Caudate nucleus (tissue), 63 donors: ENCODE measurements at places on chromosomes 7 and 10.

DNA sequence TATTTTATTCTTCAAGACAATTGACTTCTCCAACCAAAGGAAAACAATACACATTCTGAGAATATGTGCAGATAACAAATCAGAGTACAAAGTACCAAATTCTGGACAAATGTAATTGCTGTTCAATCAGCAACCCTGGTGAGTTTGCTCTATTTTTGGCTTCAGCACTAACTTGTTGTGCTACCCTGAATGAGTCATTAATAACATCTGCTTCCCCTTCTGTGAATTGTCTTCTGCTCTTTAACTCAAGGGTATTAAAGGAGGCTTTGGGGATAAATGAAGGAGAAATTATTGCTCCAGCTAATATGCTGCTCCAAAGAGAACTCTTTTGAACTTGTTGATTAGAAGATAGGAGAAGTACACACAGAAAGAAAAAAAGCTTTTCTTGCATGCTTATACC, 459.3 kb downstream of the HTR7 start:
- no peak for DNase-seq

DNA sequence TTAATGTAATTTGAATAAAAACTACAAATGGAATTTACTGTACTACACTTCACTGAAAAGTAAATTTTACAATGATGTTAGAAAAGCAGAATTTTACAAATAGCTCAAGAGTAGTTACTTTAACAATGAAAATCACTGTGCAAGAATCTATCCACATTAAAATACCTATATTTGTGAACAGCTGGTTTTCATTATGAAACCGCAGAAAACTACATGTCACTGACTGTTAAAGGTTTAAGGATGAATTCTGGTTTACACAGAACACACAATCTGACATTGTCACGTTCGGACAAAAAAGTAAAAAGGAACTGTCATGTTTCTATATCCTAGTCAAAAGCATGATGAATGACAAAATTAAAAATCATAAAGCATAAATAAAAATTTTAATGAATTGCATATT, 415.3 kb upstream of the PRKCQ start:
- DNase-seq, result no peak

GRCh38 chr10:1150638-1150955, 94.4 kb downstream of the WDR37 start:
- DNase-seq, result no peak

GRCh38 chr7:110804501-110804900, 286.4 kb upstream of the LRRN3 start:
- no peak for DNase-seq

DNA sequence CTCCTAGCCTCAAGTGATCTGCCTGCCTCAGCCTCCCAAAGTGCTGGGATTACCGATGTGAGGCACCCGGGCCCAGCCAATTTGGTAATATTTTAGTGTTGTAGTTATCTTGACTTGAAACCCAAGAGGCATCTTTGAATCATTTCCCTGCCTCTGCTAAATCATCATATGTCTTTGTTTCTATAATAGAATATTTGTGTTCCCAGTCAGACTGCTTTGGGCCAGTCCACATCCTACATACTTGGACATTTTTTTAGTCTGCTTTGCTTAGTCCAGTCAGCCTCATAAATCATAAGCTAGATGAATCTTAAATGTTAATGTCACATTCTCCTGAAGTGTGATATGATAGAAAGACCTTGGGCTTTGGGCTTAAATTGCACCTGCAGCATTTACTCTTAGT, 5.9 kb downstream of the STAM start:
- DNase-seq, result no peak

GRCh38 chr10:7515439-7515838, 104.6 kb upstream of the SFMBT2 start:
- DNase-seq, result no peak

DNA sequence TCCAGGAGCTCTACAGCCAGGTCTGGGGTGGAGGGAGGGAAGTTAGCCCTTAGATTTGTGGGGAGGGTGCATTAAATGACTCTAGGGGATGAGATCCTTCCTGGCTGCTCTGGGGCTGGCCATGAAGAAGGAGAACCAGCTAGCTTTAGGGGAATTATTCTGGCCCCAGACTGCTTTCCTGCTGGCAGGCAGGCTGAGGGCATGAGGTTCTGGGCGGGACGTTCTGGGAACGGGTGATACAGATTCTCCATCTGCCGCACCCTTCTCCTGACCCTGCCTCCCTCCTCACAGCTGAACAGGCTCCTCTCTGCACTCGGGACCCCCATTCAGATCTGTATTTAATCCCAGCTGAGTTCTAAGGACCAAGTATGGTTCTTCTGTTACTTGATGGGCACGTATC, 23.9 kb downstream of the GOLGA7B start:
- no peak for DNase-seq

DNA sequence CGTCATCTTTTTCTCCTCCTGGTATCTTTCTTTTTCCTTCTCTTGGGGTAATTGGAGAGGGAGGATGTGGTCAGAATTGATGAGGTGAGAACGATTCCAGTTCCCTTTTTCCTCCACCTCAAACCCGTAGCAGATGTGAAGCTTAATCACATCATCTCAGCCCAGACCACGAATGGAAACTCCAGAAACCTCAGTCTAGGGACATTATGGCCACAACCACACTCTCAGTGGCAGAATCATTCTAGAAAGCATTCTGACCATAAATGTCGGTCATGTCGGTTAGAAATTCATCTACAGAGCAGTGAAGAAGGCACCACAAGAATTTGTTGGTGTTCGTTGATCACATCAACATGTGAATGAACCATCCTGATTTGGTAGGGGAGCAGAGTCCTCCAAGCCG, 78.7 kb downstream of the GATA3 start:
- DNase-seq, result no peak

DNA sequence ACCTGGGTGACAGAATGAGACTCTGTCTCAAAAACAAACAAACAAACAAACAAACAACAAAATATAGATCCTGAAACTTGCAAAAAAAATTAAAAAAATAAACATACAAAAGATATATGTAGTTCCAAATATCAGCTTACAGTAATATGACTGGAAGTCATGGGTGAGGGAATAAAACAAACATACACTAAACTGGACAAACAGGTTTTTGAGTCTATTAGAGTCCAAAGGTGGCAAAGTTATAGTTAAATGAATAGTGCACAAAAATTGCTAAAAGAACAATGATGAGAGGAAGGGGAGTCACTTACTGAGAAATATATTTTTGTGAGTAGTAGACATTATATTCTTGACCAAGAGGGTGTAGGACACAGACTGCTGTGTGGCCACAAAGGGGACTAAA, 16.7 kb upstream of the RSBN1L start:
- no peak for DNase-seq

DNA sequence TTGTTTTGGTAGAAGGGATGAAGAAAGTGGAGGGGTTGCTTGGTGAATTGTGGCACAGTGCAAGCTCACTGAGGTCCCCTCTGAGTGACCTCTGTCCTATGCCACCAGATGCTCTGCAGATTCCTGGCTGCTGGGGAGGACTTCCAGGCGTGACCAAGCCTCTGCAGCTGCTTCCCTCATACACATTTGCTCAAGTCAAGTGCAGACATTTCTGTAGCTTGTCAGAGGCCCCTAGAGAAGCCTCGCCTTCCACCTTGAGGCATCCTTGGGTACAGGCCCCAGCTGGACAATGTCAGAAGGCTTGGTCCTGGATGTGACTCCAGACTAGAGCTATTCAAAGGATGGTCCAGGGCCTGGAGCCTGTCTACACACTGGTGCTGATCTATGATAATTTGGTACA, 464.2 kb downstream of the PLXNA4 start:
- DNase-seq, result no peak

- DNase-seq, result no peak
Measured at GRCh38 chr7:43124388-43124787, 11.9 kb downstream of the HECW1 start.

DNA sequence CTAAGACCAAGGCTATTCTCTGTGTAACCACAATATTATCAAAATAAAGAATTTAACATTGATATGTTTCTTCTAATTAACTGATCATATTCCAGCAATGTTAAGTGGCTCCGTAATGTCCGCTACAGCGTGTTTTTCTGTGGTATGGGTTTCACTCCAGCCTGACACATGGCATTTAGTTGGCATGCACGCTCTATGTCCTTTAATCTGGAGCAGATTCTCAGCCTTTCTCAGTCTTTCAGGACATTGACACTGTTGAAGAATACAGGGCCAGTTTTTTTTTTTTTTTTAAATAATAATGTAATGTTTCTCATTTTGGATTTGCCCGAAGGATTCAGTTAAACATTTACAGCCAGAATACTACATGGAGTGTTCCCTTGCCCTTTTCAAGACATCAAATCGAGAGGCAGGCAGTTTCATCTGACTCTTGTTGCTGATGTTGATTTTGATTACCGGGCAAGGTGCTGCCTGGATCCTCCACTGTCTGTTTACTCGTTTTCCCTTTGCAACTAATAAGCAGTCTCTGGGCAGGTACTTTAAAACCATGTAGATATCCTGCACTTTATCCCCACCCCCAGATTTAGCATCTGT, 97.5 kb upstream of the GJD4 start:
- no peak for DNase-seq

DNA sequence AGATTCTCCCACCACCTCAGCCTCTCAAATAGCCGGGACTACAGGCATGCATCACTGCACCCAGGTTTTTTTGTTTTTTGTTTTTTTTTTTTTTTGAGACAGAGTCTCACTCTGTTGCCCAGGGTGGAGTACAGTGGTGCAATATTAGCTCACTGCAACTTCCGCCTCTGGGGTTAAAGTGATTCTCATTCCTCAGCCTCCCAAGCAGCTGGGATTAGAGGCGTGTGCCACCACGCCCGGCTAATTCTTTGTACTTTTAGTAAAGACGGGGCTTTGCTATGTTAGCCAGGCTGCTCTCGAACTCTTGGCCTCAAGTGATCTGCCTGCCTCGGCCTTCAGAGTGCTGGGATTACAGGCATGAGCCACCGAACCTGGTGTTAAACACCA, 107.5 kb upstream of the KIF5B start:
- DNase-seq, result no peak

GRCh38 chr7:29424984-29425309, 138.7 kb upstream of the PRR15 start:
- no peak for DNase-seq

DNA sequence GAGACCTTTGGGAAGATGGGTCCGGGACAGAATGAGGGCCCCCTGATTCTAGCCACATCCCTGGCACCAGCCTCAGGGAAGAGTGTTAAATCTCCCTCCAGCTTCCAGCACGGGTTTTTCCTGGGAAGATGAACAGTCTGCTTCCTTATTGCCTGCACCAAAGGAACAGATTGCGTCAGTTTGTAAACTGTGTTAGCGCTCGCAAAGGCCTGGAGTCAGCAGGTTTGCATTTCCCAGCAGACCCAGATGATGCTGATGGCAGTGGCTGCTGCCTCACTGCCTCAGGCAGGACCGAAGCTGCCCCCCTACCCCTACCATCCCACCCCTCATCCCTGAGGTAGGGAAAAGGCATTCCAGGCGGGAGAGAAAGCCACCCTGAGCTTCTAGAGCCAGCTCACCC, 34.6 kb upstream of the LRRC4 start:
- no peak for DNase-seq

DNA sequence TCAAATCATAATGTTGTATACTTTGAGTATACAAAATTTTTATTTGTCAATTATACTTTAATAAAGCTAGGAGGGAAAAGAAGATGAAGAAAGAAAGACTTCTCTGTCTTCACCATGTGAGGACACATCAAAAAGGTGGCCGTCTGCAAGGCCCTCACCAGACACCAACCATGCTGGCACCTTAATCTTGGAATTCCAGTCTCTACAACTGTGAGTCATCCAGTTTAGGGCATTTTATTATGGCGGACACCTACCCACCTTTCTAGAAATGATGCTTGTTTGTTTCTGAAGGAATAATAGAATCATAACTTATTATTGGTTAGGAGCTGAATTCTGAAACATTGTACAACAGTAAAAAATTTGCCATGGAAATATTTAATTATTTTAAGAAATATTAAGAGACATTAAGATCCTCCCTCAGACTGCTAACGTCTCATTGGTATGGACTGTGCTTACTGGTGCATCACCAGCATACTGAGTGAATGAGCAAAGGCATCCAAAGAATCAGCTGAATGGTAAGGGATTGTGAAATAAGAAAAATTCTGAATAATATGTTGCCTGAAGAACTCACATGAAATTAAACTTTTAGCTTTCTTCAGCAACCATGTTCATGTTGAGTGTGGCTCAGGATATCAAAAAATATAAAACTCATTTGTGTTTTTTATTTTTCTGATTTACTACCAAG, 536.6 kb downstream of the HTR7 start:
- no peak for DNase-seq

DNA sequence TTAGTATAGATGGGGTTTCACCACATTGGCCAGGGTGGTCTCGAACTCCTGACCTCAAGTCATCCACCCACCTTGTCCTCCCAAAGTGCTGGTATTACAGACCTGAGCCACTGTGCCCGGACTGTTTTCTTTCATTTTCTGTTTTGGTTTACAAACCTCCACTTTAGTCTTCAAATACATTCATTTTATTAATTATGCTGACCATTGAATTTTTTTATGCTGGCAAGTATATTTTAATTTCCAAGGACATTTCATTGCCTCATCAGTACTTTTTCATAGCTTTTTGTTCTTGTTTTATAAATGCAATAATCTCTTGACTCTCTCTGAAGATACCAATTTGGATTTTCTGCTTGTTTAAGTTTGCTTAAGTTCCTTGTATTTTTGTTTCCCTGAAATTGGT, 170.5 kb downstream of the CACNB2 start:
- no peak for DNase-seq

DNA sequence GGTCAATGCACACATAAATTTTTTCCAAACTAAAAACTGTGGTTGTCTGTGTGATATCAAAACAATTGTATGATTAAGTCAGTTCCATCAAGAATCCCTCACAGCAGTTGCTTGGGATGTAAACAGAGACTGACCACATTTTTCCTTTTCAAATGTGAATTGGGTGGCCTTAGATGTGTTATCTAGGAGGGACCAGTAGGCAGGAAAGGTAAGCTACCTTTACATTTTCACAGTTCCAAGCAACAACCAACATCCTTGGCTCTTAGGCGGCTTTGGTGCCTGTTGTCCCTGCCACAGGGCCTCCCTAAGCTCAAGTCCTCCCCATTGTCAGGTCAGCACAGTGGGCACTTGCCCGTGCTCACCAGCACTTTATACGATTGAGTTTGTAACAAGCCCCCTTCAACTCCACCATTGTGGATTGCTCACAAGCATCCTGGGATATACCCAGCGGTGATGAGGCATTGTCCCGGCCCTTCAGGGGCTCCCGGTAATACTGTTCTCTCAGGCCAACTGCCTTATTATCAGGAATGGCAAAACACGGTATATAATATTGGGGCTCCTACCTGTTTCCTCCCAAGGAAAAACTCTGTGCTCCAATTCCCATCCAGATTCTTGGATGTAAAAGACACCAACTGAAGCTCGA, 114.9 kb upstream of the ANKRD1 start:
- DNase-seq, result no peak

DNA sequence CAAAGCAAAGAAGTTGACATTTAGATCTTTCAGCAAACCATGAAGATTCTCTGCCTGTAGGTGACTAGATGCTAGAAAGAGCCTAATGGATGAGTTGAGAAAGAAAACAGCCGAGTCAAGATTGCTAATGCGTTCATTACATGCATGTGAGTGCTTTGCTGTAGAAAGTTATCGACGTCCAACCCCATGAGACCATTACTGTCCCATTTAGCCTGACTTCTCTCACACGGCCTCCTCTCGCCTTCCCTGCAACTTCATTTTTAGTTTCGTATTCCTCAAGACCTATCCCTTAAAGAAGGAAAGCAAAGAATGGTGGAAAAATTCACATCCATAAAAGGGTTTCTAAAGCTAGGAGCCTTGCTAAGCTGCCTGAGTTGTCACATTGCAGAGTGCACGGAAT, 113.7 kb upstream of the DPP6 start:
- DNase-seq, result no peak
